ENCODE measurements at places on chromosomes 13 and 19.
A peak's percentile ranks its signal among the peaks of the same experiment; 100 is the strongest.

DNA sequence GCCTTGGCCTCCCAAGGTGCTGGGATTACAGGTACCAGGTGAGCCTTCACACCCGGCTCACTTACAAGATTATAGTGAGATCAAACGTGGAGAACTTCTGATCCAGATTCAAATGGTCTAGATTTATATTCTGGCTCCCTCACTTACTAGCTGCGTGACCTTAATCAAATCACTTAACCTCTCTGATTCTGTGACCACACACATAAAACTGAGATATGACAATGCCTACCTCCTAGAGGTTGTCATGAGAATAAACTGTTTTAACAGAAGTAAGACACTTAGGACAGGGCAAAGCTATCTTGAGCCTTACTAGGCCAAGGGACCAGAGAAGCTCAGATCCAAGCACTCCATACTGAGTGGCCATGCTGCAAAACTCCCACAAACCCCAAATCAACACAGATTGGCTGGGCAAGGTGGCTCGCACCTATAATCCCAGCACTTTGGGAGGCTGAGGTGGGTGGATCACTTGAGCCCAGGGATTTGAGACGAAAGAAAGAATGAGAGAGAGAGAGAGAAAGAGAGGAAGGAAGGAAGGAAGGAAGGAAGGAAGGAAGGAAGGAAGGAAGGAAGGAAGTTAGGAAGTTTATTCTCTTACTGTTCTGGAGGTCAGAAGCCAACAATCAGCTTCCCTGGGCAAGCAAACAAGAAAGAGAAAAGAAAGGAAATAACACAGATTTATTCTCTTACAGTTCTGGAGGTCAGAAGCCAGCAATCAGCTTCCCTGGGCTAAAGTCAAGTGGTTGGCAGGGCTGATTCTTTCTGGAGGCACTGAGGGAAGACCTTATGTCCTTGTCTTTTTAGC, 46.1 kb upstream of the MAP3K10 start:
- no peak for DNase-seq
- H3K27me3 ChIP-seq, result no peaks in the 10 kb centered on the region
- H3K4me3 ChIP-seq, result no peak overlapping the region
- H3K27ac ChIP-seq, result no peak overlapping the region
- H3K36me3 ChIP-seq, result no peaks in the 10 kb centered on the region
- H3K4me1 ChIP-seq, result peaks cover 52% of the 10 kb centered on the region

DNA sequence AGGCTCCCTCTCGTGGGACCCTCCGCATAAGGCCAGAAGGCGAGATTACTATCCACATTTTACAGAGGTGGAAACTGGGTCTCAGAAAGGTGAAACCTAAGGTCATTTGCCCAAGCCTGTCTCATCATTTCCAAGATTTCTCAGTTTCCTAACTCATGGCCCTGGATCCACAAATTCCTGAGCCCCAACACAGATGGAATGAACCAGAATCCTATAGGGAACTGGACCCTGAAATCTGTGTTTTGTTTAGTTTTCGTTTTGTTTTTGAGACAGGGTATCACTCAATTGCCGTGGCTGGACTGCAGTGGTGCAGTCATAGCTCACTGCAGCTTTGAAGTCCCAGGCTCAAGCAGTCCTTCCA, 563 bp upstream of the GNG7 start:
- H3K4me1 ChIP-seq, result peaks cover 28% of the 10 kb centered on the region
- no peaks in the 10 kb centered on the region for H3K27me3 ChIP-seq
- peak overlapping the region; percentile 11 for H3K4me3 ChIP-seq
- DNase-seq, result no peak
- H3K36me3 ChIP-seq, result no peaks in the 10 kb centered on the region

GRCh38 chr13:73765651-73766384, 368.4 kb downstream of the KLF12 start:
- peak; percentile 89 for DNase-seq
- H3K36me3 ChIP-seq, result peaks cover 20% of the 10 kb centered on the region
- H3K27ac ChIP-seq, result peak overlapping the region; percentile 77
- H3K4me1 ChIP-seq, result peaks cover 37% of the 10 kb centered on the region
- peak overlapping the region; percentile 33 for H3K4me3 ChIP-seq
- H3K27me3 ChIP-seq, result no peaks in the 10 kb centered on the region

DNA sequence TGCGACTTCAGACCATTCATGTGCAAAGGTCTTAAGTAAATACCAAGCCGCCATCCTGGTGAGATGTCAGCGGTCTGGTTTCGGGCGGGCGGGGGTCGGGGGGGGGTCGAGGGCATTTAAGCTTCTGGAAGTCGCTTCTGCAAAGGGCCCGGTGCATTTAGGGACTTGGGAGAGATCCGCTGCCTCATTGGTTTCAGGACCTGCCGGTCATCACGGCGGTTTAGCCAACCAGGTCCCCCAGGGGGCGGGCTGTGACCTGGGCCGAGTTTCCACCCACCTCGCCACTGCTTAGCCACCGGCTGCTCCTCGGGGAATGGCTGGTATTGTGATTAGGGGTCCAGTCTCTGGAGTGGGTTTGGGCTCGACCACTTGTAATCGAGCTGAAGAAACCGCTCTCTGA, 7.8 kb downstream of the ANKLE1 start:
- H3K27ac ChIP-seq, result no peak overlapping the region
- peaks cover 18% of the 10 kb centered on the region for H3K4me1 ChIP-seq
- no peak overlapping the region for H3K4me3 ChIP-seq
- no peaks in the 10 kb centered on the region for H3K36me3 ChIP-seq
- no peak for DNase-seq
- H3K27me3 ChIP-seq, result no peaks in the 10 kb centered on the region

DNA sequence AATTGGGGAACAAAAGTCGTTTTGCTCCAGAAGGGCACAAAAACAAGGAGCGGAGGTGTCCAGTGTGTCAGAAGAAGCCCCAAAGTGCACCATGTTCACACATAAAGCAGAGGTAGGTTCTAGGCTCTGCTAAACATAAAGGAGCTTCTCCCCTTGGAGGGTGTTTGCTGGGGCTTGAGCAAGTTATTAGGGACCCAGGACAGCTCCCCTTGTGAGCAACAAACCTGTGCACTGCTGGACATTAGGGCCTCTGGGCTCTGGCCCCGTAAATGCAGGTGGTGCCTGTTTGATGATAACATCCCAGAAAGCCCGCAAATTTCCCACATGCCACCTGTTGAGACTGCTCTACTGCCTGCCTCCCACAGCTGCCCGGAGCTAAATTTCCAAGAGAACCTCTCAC, 10.8 kb downstream of the RCN3 start:
- peaks cover 24% of the 10 kb centered on the region for H3K4me1 ChIP-seq
- no peak overlapping the region for H3K27ac ChIP-seq
- H3K4me3 ChIP-seq, result no peak overlapping the region
- DNase-seq, result no peak
- H3K36me3 ChIP-seq, result peaks cover 3% of the 10 kb centered on the region
- H3K27me3 ChIP-seq, result no peaks in the 10 kb centered on the region

GRCh38 chr19:32599736-32600157, 18.8 kb downstream of the PDCD5 start:
- peaks cover 52% of the 10 kb centered on the region for H3K36me3 ChIP-seq
- H3K4me3 ChIP-seq, result no peak overlapping the region
- no peak for DNase-seq

DNA sequence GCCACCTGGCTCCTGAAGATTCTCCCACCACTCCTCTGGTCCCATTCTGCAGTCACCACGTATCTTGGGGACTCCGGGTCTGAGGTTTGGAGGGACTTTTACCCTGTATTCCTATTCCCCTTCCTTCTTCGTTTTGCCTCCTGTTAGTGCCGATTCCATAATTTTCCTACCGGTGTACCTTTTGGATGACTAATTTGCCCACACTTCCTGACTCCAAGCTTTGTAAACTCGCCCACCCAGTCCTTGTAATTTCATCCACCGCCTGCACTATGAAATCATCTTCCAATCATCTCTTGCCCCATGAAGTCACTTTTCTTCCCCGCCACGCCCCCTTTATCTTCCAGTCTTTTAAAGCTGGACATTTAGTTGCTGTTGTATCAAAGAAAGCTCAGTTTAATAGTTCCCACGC, 572 bp downstream of the UCHL3 start:
- peaks cover 15% of the 10 kb centered on the region for H3K36me3 ChIP-seq
- H3K27me3 ChIP-seq, result no peaks in the 10 kb centered on the region
- peak overlapping the region; percentile 76 for H3K27ac ChIP-seq

GRCh38 chr19:45205810-45206209, 27.2 kb downstream of the BLOC1S3 start:
- DNase-seq, result no peak
- no peak overlapping the region for H3K4me3 ChIP-seq
- no peak overlapping the region for H3K27ac ChIP-seq

GRCh38 chr19:49513746-49514118, 1.3 kb downstream of the FCGRT start:
- DNase-seq, result no peak
- peaks cover 44% of the 10 kb centered on the region for H3K4me1 ChIP-seq
- H3K27ac ChIP-seq, result no peak overlapping the region
- H3K27me3 ChIP-seq, result no peaks in the 10 kb centered on the region

- DNase-seq, result no peak
- H3K36me3 ChIP-seq, result peaks cover 29% of the 10 kb centered on the region
- no peak overlapping the region for H3K4me3 ChIP-seq
- H3K27ac ChIP-seq, result no peak overlapping the region
Observed at GRCh38 chr19:5032101-5032967, 63.4 kb downstream of the KDM4B start.

DNA sequence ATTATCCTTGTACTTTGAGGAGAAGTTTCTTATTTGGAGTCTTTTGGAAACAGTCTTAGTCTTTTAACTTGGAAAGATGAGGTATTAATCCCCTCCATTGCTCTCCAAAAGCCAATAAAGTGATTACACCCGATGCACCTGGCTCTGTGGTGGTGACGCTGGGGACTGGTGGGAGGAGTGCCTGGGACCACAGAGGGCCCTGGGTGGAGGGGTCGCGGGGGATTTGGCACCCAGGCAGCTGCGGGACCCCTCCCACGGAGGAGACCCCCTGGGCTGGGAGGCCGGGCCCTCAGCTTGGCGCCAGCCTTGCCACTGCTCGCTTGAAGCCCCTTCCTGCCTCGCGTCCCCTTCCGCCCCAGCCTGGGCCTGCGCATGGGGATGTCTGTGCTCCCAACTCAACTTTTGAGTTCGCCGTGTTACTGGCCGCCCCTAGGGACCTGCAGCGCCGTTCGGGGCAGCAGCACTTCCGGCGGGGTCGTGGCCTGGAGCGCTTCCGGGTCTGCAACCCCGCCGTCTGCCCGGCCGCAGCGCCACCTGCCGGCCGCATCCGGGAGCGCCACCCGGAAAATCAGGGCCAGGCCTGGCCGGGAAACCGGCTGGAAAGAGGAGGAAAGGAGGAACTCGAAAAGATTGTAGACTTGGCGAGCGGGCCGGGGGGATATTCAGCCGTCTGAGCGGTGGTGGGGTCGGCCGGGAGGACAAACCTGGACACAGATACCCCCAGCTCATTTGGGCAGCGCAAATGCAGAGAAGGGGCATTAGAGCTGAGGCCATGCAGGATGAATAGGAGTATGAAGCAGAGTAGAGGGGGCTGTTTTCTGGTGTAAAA, 8.4 kb downstream of the PEAK3 start:
- H3K27ac ChIP-seq, result peak overlapping the region; percentile 72
- peak; percentile 66 for DNase-seq
- H3K36me3 ChIP-seq, result peaks cover 32% of the 10 kb centered on the region
- peaks cover 50% of the 10 kb centered on the region for H3K4me1 ChIP-seq
- H3K4me3 ChIP-seq, result peak overlapping the region; percentile 45
- peaks cover 6% of the 10 kb centered on the region for H3K27me3 ChIP-seq

- no peaks in the 10 kb centered on the region for H3K27me3 ChIP-seq
- H3K4me3 ChIP-seq, result no peak overlapping the region
- H3K4me1 ChIP-seq, result peaks cover 1% of the 10 kb centered on the region
- DNase-seq, result no peak
- H3K27ac ChIP-seq, result no peak overlapping the region
- peaks cover 8% of the 10 kb centered on the region for H3K36me3 ChIP-seq
Observed at GRCh38 chr19:6249296-6249695, 30.5 kb downstream of the MLLT1 start.

DNA sequence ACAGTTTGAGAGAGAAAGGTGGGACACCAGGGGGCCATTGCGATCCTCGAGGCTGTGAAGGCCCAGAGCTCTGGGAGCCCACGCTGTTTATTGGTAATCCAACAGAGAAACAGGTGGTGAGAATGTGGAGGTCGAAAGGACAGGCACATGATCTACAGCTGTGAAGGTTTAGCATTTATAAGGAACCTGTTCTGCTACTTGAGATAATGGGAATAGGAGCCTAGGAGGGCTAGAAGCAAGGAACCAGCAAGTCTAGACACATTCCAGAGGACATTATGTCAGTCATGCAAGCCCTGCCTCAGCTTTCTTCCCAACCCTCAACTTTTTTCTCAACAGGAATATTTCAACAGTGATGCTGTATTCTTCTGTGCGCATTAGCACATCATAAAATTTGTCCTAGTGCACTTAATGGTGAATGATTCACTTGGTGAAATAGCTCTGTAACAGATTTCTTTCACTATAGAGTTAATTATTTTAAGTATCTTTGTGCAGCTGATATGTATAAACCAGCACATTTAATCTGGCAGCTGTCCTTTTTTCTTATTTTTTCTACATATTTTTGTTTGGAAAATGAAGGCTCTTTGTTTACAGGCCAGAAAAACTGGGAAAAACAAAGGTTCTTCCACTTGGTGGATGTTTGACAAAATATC, 25.4 kb downstream of the ZNF90 start:
- DNase-seq, result no peak
- H3K4me3 ChIP-seq, result no peak overlapping the region
- H3K36me3 ChIP-seq, result no peaks in the 10 kb centered on the region
- no peaks in the 10 kb centered on the region for H3K27me3 ChIP-seq
- no peak overlapping the region for H3K27ac ChIP-seq
- no peaks in the 10 kb centered on the region for H3K4me1 ChIP-seq

GRCh38 chr13:31184981-31185645, 14.7 kb upstream of the B3GLCT start:
- no peaks in the 10 kb centered on the region for H3K36me3 ChIP-seq
- no peaks in the 10 kb centered on the region for H3K27me3 ChIP-seq
- H3K4me1 ChIP-seq, result no peaks in the 10 kb centered on the region
- H3K4me3 ChIP-seq, result no peak overlapping the region

- H3K4me3 ChIP-seq, result no peak overlapping the region
- DNase-seq, result no peak
- peaks cover 5% of the 10 kb centered on the region for H3K27me3 ChIP-seq
Observed at GRCh38 chr13:76971851-76972829, 19.7 kb upstream of the CLN5 start.

GRCh38 chr13:102244607-102245227, 157.1 kb downstream of the FGF14 start:
- H3K27me3 ChIP-seq, result no peaks in the 10 kb centered on the region
- no peaks in the 10 kb centered on the region for H3K36me3 ChIP-seq
- DNase-seq, result no peak
- no peak overlapping the region for H3K4me3 ChIP-seq
- no peak overlapping the region for H3K27ac ChIP-seq

- peaks cover 16% of the 10 kb centered on the region for H3K4me1 ChIP-seq
- peaks cover 40% of the 10 kb centered on the region for H3K36me3 ChIP-seq
- no peak overlapping the region for H3K27ac ChIP-seq
- no peaks in the 10 kb centered on the region for H3K27me3 ChIP-seq
Observed at GRCh38 chr19:38892841-38893240, 6.6 kb downstream of the SIRT2 start.

Measured in CD4-positive, alpha-beta T cell (primary cell).